ENCODE measurements at places on chromosomes 5 and 9.
A peak's percentile ranks its signal among the peaks of the same experiment; 100 is the strongest.

GRCh38 chr9:78438211-78438610, 141.3 kb downstream of the PSAT1 start:
- DNase-seq, result no peak

GRCh38 chr9:19416143-19416542, 7.3 kb downstream of the ACER2 start:
- no peak for DNase-seq

DNA sequence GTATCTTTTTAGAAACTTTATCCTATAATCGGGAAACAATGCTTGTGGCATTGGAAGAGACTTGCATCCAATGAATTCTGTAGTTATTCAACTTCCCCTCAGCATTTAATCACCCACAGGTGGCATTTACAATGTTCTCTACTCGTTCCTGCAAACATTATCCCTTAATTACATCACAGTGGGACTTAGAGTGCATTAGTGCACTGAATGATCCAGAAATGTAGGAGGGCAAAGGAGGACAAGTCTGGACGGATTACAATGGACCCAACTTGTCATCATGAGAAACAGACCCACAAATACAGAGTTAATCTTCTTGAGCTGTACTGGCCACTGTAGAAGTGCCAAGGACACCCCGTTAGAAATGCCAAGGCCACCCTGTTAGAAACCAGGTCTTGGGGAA, 129.1 kb downstream of the DOCK8 start:
- no peak for DNase-seq

GRCh38 chr9:112754578-112754977, 4.0 kb downstream of the SNX30 start:
- DNase-seq, result no peak

DNA sequence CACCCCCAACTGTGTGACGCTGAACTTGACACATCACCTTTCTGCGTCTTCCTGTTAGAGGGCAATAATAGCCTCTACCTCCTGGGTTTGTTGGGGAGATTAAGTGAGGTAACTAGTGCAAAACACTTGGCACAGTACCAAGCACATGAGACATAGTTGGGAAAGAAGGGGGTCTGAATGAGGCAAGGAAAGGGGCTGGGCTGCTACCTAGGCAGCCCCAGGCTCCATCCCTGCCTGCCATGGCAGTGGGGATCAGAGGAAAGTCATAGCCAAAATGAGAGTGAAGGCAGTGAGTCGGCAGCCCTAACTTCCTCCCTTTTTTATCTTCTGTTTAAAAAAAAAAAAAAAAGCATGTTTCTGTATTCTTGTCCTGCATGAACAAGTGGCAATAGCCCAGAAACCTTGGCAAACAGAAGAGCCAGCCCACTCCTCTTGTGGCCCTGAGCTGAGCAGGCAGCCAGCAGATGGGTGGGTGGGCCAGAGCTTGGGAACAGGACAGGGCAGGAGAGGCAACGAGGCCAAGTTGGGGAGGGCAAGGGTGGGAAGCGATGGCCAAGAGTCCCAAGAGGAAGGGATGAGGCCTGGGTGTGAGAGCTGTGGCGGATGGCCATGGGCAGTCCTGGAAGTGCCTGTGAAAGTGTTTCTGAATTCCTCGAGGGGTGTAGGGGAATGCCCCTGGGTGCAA, 11.4 kb downstream of the CAMK2A start:
- DNase-seq, result no peak

DNA sequence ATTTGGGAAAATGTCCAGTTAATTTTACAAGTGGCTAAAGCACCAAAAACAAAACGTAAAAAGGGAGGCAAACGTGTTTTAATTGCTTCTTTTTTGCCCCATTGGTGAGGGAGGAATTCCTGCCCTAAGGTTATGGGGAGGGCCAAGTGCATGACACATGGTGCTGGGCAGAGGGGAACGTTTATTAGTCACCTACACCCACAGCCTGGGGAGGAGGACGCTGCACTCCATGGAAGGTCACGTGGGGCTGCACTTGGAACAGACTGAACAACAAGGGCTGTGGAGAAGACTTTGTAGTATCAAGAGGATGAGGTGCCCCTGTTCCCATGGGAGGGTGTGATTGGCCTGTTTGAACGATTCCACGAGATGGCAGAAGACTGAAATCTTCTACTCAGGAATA, 13.7 kb upstream of the ADAMTS16 start:
- no peak for DNase-seq

DNA sequence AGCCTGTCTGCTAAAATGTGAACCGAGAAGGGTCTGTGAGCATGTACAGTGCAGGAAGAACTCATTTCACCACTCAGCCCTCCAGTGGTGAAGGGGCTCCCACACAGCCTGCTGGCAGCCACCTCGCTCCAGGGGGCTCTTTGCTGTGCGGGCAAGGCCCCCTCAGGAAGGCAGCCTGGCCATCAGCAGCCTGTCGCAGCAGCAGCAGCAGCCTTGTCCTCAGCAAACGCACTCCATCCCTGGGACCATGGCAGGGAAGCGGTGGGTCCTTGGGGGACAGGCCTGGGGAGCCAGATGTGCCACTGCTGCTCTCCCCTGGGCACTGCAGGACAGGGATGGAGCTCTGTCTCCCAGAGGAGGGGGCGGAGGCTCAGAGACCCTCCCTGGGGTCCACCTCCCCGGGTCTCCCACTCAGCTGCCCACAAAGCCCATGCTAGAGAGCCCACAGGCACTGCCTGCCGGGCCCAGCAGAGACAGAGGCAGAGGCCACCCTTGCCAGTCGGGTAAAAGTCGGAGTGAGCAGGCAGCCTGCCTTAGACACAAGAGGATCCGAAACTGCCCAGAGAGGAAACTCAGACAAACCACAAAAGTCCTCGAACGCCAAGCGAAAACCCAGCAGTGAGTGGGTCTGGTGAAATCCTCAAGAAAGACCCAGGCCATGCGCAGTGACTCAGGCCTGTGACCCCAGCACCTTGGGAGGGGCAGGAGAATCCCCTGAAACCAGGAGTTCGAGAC, 8.0 kb downstream of the BRD3 start:
- DNase-seq, result no peak

DNA sequence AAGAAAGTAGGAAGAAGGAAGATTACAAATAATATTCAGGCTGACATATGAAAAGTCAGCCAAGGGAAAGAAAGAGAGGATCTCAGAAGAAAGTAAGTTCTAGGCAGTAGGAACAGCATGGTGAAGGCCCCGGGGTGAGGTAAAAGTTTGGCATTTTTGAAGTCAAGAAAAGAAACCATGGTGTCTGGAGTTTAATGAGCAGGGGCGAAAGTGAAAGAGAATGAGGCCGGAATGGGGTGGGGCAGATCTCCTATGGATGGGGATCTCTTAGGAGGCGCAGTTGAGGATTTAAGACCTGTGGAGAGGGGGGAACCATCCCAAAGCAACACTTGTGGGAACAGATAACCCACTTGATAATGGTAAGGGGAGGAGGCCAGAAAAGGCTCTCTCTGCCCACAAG, 42.3 kb upstream of the SMAD5 start:
- no peak for DNase-seq

DNA sequence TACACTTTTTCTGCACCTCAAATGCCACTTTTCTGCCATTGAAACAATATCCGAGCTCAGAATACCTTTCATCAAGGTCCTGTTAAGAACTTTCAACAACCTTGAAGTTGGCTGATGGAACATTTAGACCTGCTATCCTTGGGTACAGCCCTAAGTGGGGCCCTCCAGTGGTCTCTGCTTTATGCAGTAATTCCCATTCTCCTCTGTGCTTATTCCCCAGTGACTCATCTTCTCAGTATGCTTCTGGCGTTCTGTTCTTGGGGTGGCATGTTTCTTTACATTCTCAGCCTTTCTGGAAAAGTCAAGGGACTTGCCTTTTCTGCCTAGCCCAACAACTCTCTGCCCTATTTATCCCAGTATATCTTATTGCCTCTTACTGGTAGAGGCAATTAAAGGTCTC, 7.1 kb downstream of the ANP32B start:
- DNase-seq, result no peak

- DNase-seq, result no peak
Measured at GRCh38 chr5:176447591-176447977, 601 bp upstream of the FAF2 start.

DNA sequence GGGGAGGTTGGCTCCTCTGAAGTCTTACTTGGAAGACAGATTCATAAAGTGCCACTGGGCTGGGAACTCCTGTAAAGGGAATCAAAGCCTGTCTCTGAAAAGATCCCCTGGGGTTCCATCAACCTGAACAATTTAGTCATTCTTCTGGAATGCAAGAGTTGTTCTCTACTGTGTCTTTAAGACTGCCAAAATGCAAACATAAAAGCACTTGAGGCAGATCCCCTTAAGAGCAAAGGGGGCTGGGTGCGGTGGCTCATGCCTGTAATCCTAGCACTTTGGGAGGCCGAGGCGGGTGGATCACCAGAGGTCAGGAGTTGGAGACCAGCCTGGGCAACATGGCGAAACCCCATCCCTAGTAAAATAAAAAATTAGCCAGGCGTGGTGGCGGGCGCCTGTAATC, 16.7 kb downstream of the CDKN2AIPNL start:
- DNase-seq, result no peak

DNA sequence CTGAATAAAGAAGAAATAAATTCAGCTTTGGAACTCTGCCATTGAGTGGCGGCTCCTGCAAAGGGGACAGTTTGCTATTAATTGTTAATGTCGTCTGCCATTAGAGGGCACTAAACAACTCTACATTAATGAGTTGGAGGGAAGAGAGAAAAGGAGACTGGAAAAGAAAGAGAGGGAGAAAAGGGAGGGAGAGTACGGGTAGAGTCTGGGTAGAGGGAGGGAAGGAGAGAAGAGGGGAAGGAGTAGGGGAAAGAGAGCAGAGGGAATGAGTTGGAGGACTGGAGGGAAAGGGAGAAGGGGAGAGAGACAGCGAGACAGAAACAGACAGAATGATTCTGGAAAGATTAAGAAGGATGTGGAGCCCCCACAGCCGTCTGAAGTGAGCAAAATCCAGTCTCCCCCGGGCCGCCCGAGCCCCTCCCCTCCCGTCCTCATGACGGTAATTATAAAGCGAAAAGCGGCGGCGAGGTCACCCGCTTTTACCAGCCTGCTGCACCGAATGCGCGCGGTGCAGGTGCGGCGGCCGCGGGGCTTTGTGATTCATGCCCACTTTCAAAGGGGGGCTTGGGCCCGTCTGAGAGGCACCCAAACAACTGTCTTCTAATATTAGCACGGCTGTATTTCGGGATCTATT, 1.9 kb upstream of the FST start:
- DNase-seq, result peak; percentile 40

GRCh38 chr5:119309326-119309725, 46.5 kb upstream of the TNFAIP8 start:
- no peak for DNase-seq

DNA sequence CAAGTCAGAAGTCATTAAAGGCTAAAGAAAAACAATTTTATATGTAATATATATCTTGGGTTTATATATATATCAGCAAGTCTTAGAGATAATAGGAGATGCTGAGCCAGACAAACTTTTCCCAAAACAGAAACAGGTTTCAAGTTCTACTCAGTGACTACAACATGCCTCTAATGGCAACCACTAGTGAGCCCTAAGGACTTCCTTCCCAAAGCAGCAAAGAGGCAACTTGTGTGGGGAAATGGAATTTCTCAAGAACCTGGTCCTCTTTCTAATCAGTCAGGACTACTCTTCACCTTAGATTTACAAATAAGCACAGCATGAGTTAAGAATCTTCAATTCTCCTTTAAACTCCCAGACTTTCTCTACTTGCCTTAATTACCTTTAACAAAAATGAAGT, 17.6 kb downstream of the RNF38 start:
- no peak for DNase-seq

DNA sequence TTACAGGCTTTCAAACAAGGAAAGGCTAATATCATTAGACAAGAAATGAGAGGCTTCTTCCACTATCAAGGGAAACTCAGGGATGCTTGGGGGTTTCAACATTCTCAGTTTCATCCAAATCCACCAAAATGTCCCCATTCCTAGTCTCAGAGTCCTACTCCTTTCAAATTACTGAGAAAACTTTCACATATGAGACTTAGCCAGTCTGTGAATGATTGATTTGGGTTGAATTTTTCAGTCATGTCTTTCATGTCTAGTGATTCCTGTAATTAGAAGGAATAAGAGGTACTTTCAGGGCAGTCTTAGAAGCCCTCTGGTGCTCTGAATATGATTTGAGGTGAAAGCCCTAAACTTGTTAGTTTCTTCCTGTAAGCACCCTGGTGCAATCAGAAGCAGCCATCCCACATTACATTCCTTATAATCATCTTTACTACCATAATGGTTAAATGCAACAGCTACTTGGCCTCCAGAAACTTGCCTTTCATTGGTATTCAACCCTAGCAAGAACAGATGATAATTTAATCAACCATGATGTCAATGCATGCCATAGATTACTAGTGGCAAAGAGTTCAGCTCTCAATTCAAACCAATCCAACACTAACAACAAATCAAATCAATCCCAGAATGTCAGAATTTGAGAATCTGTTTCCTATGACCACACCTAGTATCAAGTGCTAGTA, 50.7 kb upstream of the RIC1 start:
- no peak for DNase-seq

DNA sequence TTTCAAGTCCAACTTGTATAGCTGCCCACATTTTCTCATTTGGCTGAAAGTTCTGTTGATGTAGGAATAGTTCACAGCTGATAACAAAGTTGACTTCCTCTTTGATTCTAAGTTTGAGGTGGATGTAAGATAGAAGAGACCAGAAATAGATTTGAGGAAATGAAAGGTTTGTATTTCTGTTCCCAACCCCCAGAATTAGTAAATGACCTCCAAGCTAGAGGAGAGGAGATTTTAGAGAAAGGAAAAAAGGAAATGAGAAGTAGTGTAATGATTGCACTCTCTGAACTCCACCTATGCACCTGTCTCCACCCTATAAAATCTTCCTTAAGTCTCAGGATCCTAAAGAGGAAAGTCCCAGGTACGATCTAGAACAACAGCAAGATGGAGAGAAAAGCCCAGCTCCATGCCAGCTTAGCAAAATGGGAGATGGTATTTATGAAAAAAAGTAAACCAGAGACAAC, 130.4 kb upstream of the POC5 start:
- no peak for DNase-seq

DNA sequence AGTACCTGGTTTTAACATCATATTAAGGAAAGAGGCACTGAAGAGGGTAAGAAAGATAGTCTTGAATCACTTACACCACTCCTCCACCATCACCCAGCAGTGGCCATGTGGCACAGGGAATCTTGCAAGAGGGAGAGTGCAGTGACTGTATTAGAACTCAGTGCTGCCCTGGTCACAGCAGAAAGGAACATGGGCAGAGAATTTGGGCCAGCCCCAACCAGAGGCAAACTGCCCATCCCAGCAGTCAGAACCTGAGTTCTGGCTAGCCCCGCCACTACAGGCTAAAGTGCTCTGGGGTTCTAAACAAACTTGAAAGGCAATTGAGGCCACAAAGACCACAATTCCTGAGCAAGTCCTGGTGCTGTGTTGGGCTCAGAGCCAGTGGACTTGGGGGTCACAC, 16.7 kb upstream of the EFNA5 start:
- no peak for DNase-seq

Data from urinary bladder (tissue), 4 donors.